ENCODE measurements at places on chromosomes 3 and 15.

DNA sequence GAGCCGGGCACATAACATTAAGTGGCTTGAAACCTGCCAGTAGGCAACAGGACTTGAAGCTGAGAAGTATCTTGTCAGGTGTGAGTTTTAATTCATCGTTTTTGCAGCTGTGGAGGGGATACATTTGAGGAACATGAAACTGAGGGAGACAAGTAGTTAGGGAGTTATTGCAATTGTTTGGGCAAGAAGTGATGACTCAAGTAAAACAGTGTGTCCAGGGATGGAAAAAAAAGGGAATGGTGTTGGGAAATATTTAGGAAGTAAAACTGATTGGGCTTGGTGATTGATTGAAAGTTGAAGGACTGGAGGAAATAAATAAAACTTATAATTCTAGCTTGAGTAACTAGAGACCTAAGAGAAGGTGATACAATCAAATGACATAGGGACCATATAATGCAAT lies 85.5 kb downstream of the NCEH1 start:
- no peak for DNase-seq

DNA sequence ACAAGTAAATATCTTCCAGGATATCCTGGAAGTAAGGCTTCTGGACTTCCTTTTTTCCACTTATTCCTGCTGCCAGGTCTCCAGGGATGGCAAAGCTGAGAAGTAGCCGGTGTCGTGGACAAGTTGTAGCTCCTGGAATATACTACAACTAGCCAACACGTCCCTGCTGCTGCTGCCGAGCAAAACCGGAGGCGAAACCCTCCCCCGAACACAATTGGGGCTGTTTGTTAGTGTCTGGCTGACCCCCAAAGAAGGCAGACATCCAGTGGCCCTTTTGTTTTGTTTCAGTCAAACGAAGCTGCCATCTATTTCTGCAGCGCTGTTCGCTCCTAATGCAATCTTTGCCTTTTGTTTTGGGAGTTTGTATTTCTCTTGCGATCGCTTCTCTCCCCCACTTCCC lies 45.3 kb upstream of the EIF5A2 start:
- DNase-seq = no peak

DNA sequence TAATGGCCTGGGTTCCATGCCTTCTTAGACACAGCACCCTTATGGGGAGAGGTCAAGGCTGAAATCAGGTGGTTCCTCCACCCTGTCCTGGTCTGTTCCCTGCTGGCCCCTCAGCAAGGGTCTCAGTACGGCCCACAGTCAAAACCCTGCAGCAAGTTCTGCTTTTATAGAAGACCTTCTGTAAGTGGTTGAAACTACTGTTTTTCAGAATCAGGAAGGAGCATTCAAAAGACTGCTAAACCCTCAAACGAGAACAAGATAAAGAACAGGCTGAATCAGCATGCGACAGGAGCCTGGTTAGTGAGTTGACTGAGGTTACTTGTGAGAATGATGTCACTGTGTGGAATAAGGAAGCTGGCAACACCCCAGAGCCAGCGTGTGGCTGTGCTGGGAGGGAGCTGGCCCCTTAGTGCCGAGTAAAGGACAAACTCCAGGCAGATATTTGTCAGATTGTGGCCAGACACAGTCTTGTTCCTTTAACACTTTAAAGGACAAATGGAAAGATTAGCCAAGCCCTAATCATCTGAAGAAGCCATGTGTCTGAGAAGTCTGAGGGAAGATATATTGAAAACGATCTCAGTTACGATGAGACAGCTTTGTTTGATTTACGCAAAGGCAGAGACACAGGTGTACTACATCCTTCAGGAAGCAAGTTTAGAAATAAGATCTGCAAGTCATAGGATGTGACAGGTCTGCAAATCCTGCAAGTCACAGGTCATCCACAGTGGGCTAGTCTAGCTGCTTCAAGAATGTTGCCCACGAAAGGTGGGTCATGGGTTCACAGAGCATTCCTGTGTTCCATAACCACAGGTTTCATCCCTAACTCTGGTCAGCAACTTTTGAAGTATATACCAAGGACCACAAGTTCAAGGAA lies 54.0 kb downstream of the B3GNT5 start:
- no peak for DNase-seq

DNA sequence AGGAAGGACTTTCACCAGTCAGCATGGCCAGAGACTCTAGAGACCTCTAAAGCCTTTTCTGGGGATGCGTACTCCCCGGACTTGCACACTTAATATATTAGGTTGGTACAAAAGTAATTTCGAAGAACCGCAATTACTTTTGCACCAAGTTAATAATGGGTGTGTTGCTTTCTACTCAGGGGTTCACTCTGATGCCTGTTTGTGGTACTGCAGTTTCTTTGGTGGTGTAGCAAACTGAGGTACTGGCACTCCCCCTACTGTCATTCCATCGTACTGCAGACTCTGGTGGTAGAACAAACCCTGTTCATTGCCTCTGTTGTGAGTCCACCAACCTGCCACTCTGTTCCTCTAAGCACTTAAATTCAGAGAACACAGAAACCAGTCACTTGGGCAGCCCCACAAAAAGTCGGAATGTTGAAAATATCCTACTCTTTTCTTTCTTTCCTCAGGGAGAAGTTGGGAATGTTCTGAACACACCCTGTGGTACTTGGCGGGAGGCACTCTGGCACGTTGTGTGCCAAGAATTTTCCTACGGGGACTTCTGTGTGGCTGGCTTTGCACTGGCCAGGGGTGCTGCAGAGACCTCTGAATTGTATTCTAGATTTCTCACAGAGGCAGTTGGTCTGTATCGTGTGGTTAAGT lies 46.3 kb downstream of the GABRG3 start:
- peak; percentile 64 for DNase-seq

- no peak for DNase-seq
These were observed 88.2 kb downstream of the CPN2 start for GRCh38 chr3:194262925-194263305.

GRCh38 chr15:38972831-38973230 lies 408.2 kb upstream of the RASGRP1 start:
- DNase-seq = no peak

DNA sequence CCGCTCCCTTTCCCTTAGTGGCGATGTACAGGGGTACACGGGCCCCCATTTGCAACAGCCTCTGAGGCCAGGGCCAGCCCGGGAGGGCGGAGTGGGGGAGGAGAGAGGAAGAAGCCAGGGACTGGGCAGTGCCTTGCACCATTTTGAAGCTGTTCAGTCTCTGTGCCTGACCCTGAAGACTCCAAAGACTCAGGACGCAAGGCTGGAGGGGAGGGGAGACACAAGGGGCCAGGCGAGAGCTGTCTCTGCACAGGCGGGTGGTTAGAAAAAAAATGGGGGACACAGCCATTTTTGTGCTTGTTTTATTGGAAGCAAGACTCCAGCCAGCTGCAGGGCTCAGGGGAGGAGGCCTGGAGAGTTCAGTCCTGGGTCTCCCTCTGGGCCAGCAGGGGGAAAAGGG lies 1.6 kb downstream of the RPP25 start:
- no peak for DNase-seq

GRCh38 chr3:138445654-138446053 lies 11.2 kb downstream of the ESYT3 start:
- no peak for DNase-seq

- no peak for DNase-seq
These were observed 594.9 kb upstream of the CFAP20DC start for GRCh38 chr3:59644479-59645402.

DNA sequence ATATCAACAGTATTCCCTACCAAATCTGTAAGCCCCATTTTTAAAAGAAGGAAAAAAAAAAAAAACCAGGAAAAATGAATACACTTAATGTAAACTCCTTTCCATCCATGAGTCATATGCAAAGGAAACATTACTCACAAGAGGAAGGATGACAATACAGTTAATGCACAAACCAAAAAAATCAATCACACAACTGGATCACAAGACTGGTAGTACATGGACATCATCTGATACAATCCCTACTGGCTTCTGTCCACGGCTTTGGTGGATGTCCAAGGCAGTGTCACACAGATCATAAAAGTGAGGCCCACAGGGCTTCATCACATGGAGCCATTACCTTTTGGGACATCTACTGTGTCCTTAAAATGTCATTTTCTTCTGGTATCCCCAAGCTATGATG lies 44.0 kb downstream of the SUCLG2 start:
- no peak for DNase-seq

- DNase-seq = no peak
These were observed 128.0 kb downstream of the ATP8B4 start for GRCh38 chr15:49990835-49991545.

GRCh38 chr3:31908391-31909097 lies 72.5 kb downstream of the OSBPL10 start:
- DNase-seq = no peak

DNA sequence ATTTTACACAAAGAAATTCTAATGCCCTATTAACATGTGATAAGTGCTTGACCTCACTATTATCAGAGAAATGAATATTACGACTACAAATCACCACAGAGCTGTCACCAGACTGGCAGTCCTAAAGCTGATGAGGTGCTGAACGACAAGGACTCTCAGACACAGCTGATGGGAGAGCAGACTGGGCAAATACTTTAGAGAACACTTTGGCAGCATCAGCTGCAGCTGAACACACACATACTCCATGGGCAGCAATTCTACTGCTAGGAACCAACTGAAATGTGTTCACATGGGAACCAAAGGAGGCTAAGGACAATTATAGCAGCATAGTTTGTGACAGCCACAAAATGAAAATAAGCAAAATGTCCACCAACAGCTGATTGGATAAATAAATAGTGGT lies 45.5 kb downstream of the SUSD5 start:
- no peak for DNase-seq

GRCh38 chr15:95561463-95561862 lies 769.0 kb upstream of the NR2F2 start:
- no peak for DNase-seq

GRCh38 chr3:123652342-123652984 lies 67.6 kb upstream of the HACD2 start:
- peak; percentile 73 for DNase-seq

DNA sequence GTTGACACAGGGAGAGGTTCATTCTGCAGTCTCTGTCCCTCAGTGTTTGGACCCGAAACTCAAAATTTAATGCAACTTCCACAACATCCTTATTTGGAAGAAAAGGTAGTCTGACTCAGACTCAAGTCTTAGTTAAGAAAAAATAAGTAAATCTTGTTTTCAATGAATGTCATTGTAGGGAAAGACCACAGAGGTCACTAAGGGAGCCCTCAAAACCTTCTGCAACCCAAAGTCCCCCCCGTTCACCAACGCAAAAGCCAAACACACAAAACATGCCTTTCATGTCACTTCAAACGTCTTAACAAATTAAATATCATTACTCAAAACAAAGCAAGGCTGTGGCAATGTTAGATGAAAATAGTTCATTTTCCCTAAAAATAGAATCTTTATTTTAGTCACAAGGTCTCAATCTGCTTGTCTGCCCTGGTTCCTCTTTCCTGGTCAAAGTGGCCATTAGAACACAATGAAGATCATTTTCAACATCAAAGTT lies 20.9 kb upstream of the SSUH2 start:
- DNase-seq = no peak

GRCh38 chr3:172204716-172205115 lies 165.3 kb downstream of the FNDC3B start:
- no peak for DNase-seq

DNA sequence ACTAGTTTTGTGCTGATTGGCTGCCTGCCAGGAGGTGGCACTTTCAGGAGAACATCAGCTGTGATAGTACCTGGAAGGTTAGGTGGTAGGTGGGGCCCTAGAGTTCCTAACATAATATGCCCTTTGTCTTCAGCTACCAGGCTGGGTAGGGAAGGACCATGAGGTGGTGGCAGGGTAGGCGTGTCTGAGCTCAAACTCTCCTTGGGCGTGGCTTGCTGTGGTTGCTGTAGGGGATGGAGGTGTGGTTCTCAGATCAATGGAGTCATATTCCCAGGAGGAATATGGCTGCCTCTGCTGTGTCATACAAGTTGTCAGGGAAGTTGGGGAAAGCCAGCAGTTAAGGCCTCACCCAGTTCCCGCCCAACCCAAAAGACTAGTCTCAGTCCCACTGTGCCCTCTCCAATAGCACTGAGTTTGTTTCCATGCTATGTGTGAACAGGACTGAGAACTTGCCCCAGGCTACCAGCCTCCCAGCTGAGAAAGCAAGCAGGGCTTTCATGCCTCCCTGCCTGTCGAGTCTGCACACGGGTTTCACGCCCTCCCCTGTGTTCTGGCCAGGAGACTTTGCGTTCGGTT lies 107.7 kb downstream of the CHCHD4 start:
- DNase-seq = no peak

- DNase-seq = no peak
These were observed 24.9 kb downstream of the APPL1 start for GRCh38 chr3:57252404-57252803.

GRCh38 chr15:100592898-100593297 lies 9.1 kb downstream of the LINS1 start:
- no peak for DNase-seq

- DNase-seq = no peak
These were observed 79.7 kb downstream of the RARB start for GRCh38 chr3:25507811-25508210.

DNA sequence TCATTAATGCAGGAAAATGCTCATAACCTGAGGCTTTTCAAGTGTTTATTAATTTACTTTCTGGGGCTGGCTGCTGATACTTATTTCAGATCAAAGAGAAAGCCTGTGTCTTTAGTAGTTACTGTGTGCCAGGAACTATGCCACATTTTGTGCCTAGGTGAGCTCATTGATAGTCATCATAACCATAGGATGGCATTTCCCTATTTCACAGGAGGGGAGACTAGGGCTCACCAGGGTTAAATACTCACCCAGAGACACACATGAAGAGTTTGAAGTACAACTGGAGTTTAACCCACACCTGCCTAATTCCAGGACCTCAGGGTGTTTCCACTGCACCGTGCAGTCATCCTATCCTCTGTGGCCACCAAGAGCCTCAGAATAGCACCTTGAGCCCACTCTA lies 264.4 kb upstream of the NR2E3 start:
- no peak for DNase-seq

- no peak for DNase-seq
These were observed 125.6 kb downstream of the LRRK1 start for GRCh38 chr15:101044625-101045235.

GRCh38 chr3:181888234-181888633 lies 176.5 kb downstream of the SOX2 start:
- DNase-seq = no peak

GRCh38 chr3:71063773-71064290 lies 519.7 kb downstream of the FOXP1 start:
- DNase-seq = no peak

- DNase-seq = no peak
These were observed 39.5 kb downstream of the ALDH1A2 start for GRCh38 chr15:58026051-58026450.

DNA sequence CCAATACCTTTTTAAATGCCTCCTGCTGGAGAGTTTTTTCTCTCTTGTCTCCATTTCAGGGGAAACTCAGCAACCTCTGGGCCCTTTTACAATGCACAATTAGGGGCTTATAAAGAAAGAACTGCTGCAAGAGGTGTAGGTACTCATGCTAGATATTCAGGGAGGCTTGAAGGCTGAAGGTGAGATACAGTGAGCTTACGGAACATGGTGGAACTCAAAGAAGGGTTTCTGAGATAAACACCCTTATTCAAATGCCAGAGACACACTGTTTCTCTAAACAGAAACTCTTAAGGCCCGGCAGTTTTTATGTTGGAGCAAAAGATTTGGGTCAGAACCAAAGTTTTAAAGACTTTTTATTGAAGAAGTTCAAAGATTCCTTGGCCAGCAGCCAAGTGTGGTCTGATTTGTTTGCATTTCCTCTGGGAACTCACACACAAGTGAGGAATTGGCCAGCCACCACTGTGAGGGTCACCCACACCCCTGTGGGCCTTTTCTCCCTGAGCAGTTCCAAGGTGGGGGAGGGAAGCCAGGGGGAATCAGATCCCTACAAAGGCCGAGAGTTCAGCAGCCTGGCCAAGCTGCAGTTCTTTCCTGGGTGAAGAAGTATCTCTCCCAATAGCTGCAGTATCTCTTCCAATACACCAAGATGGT lies 47.8 kb downstream of the TNFAIP8L3 start:
- no peak for DNase-seq

GRCh38 chr3:172153335-172153861 lies 114.0 kb downstream of the FNDC3B start:
- DNase-seq = no peak

Data from progenitor cell of endocrine pancreas (in vitro differentiated cells).